IPS DF 6.9 (cell line): ENCODE measurements at places on chromosomes 6 and 20.

GRCh38 chr20:36663031-36663430 is 17.0 kb upstream of the SLA2 start:
- DNase-seq = no peak

DNA sequence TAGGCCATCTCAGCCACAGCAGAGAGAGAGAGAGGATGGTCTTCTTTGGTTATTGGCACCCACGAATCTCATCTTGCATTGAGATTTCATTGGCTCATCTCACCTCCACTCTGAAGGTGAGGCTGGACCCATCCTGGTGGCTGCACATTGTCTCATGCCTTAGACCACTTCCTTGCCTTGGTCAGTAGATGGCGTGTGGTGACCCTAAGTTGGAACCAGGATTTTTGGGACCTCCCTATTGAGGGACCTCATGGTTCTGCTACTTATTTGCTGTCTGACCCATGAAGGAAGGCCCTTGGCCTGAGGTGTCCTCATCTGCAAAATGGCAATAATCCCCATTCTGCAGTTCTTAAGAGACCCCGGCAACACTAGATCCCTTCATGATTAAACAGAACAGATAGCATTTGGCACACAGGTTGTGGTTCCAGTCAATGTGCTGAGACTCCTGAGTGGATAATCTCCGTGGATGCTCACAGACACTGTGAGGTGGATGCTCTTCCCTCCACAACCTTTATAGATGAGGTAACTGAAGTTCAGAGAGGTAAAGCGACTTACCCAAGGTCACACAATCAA is 21.5 kb upstream of the AAR2 start:
- DNase-seq = no peak

- peak; percentile 57 for DNase-seq
Measured at GRCh38 chr6:9250852-9251251, 815.5 kb upstream of the SLC35B3 start.

DNA sequence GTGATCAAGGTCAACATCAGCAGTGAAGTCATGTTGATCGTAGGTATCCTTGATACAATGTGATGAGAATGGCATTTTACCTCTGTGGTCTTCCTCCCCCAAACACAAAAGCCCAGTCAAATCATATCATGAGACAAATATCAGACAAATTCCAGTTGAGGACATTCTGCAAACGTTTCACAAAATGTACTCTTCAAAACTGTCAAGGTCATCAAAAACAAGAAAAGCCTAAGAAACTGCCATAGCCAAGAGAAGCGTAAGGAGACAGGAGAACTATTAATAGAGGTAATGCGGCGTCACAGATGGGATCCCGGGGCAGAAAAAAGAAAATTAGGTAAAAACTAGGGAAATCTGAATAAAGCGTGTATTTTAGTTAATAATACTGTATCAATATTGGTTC is 7.4 kb upstream of the CDYL start:
- DNase-seq = no peak

DNA sequence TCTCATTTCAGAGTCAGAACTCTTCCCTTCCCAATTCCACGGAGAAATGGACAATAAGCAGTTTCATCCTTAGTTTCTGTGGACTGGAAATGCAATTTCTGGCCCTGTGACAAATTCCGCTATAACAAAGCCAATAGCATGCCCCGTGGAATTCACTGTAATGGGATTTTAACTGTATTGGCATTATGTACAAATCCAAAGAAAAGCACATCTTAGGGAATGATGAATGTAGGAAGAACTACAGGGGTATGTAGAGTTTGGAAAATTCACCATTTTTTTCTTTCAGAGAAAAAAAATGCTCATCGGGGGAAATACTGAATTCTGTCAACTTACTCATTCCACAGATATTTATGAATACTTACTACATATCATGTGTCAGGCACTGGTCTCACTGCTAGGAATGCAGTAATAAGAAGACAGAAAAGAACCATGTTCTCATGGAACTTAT is 43.5 kb downstream of the KIF6 start:
- no peak for DNase-seq

DNA sequence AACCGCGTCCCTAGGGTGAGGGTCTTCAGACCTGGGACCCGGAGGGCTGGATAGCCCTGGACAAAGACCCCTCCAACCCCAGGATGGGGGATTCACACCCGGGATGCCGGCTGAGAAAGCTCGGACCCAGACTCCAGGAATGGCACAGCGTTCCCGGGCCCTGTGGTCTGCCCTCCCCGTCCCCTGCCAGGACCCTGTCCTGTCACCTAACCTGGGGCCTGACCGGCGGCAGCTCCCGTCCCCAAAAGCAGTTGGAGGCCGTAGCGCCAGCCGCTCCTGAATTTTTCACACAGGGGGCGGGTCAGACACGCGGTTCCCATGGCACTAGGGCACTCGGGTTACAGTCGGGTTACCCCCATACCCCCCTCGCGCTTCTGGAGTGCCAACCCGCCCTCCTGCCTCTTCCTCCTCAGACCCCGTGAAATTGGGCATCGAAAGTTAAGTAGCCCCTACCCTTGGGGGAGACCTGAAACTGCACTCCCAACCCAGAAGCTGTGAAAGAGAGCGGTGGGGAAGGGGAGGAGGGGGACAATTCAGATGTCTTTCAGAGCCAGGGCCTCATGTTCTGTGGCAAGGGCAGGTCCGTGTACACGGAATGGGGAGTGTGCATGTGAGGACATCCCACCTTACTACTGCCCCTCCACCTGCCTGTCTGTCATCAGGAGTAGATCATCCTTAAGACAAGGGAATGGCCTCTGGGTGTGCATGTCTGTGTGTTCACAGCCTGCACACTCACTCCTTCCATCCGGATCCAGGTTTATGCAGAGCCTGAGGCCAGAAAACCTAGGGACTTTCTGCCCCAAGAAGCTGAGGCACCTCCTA is 595 bp downstream of the REM1 start:
- no peak for DNase-seq
